ENCODE measurements at places on chromosomes 16 and 17. TPM values are rescaled to one million over a fixed set of nuclear protein-coding genes. Genes with fewer than 3 reads are reported as not detected.
A peak's percentile ranks its signal among the peaks of the same experiment; 100 is the strongest.

DNA sequence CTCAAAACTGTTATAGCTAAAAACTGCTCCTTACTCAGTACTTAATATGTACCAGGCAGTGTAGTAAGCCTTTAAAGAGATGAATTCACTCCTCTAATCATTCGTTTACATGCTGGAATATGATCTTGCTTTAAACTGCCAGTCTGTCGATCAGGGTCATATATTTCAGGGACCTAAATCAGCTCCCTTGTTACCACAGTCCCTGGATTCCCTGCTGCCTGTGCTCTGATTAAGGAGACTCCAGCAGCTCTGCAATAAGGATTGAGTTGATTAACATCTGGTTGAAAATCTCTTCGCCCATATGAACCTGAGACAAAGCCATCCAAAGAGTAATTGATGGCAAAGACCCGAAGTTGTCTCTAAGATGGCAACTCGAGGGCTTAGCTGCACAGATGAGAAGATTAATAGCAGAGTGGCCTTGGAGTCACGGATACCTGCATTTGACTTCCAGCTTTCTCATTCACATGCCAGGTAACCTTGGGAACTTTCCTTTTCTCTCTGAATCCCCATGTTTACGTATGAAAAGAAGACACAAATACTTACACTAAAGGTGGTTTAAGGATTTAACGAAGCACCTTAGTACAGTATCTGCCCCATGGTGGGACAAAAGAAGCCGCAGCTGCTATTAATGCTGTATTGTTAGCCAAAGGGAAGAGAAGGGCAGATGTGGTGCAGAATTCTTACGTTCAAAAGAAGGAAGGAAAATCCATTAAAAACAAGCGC is 68.2 kb downstream of the VAT1L start:
- DNase-seq, result no peak

DNA sequence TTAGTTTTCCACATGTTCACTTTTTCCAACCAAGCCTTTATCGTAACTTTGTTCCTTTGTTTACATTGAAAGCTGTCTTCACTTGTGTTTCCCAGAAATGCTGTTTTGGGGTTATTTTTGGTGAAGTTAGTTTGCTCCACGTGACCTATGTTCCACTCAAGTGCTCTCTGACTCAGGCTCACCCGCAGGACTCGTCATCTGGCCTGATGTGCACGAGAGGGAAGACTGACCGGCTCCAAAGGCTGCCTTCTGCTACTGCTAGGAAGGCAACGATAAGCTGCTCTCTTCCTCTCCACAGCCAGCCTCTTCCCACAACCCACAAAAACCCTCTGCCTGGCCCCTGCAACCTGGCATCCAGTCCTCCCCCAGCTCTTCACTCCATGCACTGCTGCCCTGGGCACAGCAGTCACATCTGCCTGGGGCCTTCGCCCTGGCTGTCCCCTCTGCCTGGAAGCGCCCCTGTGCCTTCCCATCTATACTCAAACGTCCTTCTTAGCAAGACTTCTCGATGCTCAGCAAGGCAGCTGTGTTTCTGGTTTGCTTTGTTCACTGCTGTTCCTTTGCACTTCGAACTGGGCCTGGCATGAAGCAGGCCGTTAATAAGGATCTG is 28.0 kb downstream of the ZCCHC14 start:
- DNase-seq, result peak; percentile 67

KCNG4 gene
- total RNA-seq, result not detected

SBK1 gene
- 35.3 TPM for total RNA-seq

CYBA gene
- total RNA-seq, result 230 TPM

IL34 gene
- total RNA-seq, result not detected
